ENCODE measurements at places on chromosomes 2 and 18.

GRCh38 chr2:206084439-206084869 is 1.5 kb downstream of the INO80D start:
- peak; percentile 35 for DNase-seq

GRCh38 chr18:37282386-37283037 is 283.1 kb downstream of the CELF4 start:
- no peak for DNase-seq

GRCh38 chr2:68739595-68740399 is 5.2 kb downstream of the ARHGAP25 start:
- DNase-seq = no peak

DNA sequence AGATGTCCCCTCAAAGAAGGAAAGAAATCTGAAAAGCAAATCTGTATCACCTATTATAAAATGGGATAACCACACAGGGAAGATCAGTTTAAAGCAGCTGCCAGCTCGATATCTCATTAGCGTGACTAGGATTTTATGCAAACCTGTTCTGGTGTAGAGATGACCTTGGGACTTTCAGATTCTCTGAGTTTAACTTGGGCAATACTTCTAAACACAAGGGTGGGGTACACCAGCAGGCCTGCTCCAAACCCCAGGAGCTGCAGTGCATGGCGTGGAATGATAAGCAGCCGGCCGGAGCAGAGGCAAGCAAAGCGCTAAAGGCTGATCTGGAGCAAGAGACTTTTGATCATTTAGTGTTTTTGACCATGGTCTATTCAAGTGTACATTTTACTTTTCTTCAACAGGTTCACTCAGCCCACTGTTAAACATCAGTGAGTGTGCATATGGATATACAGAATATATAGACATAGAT is 4.7 kb downstream of the SERTAD2 start:
- DNase-seq = no peak

GRCh38 chr2:220510668-220511067 is 883.2 kb downstream of the SLC4A3 start:
- no peak for DNase-seq

GRCh38 chr18:6249170-6249569 is 165.5 kb downstream of the L3MBTL4 start:
- DNase-seq = no peak

DNA sequence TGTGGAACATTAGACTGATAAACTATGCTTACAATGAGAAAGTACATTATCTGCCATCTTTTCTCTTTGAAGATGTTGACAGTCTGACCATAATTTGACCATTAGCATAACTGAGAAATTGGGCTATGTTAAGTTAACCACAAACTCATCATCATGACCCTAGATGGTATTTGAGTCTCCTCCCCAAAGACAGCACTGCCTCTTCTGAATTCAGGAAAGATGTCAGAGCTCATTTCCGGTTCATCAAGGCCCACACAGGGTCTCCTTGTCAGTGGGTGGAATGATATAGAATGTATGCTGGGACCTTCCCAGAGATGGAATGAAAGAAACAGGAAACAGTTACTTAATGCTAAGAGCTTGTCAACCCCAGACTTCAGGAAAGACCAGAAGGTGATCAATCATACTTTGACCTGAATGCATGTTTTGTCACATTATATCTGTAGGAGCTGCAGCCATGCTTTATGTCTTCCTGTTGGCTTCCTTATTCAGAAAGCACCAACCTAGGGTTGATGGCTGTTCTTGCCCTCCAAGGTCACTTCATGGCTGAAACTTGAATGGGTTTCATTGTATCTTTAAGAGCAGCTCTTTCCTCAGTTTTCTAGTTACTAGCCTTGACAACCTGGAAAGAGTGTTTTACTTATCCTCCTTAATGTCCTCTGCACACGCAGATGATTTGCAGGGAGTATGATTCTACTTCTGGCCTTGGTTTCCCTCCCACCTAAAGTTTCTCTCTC is 99.1 kb upstream of the NEUROD1 start:
- DNase-seq = no peak

DNA sequence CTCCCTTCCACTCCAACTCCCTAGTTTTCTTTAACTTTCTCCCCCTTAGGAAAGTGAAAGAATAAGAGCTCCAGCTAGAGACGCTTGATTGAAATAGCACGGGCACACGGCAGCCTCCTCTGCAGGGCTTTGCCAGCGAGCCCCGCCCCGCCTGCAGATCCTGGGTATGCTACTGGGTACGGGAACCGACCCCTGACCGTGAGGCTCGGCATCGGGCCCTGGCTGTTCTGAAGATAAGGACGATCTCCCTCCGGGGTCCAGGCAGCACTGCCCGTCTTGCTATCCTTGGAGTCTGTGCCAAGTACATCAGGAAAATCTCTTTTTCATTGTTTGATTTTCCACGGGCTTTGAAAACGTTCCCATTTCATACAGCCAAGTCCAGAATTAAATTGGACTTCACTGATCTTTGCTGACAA is 284.5 kb downstream of the MTX2 start:
- no peak for DNase-seq

- no peak for DNase-seq
Observed at GRCh38 chr18:56804395-56804794, 153.2 kb downstream of the WDR7 start.

GRCh38 chr2:72148003-72148836 is 558 bp upstream of the CYP26B1 start:
- no peak for DNase-seq

GRCh38 chr18:31100436-31101182 is 1.6 kb downstream of the DSC2 start:
- DNase-seq = no peak

- peak; percentile 9 for DNase-seq
Observed at GRCh38 chr2:164620873-164621763, at the start of gene GRB14. Gene GRB14, minus strand, starts transcription at chr2:164621482. Its CDS starts 173 bp downstream, at chr2:164621309.

DNA sequence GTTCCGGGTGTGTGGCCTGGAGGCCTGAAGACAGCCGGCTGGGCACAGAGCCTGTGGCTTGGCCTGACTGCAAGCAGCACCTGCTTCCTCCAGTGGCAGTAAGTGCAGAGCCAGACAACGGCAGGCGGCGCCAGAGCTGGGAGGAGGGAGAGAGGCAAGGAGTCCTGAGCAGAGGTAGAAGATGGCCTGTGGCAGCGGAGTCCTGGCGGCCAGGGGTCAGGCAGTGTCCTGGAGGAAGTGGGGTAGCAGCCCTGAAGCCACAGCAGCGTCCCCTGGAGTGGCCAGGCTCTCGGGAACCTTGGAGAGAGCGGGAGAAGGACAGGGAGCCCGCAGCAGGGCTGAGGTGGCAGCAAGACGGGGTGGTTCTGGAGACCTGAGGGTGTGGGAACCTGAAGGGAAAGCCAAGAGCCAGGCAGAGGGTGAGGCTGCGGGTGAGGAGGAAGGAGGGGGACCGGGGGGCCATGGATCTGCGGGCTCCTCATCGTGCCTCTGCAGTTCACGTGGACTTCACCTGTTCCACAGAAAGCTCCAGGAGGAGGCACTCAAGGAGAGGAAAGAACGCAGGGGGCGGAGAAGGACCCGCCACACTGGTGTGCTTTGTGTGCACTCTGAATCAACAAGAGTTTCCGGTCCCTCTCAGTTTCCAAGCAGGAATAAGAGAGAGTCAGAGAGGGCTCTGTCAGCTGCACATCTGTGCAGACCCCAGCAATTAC is 85.9 kb downstream of the USP40 start:
- DNase-seq = no peak

DNA sequence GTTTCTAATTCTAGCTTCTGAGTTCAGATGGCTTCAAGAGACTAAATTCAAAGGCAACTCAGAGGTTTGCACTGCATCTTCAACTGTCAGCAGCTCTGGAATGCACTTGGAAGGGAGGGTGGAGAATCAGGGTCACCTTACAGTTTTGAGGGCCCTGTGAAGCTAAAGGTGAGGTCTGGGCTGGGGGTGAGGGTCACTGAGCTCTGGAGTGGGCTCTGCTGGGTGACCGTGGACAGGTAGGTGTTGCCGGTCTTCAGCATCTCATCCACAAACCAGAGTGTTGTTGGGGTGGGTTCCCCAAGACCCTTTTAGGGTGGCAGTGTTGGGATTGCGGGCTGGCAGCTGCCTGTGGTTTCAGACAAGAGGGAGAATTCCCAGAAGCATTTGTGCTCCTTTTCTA is 70.1 kb upstream of the CXCR4 start:
- DNase-seq = no peak

DNA sequence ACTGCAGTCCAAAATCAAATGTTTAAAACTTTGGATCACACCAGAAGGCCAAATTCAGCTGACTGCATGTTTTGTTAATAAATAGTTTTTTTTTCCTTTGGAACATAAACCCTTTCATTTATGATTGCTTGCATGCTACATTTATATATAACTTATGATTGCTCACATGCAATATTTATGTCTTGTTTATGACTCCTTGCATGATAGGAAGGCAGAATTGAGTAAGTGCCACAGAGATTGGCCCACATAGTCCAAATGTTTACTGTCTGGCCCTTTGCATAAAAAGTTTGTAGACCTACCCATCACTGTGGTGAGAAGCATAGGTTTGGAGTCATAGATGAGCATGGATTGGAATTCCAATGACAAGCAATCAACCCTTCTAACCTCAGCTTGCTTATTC is 30.8 kb downstream of the WDFY1 start:
- DNase-seq = no peak

DNA sequence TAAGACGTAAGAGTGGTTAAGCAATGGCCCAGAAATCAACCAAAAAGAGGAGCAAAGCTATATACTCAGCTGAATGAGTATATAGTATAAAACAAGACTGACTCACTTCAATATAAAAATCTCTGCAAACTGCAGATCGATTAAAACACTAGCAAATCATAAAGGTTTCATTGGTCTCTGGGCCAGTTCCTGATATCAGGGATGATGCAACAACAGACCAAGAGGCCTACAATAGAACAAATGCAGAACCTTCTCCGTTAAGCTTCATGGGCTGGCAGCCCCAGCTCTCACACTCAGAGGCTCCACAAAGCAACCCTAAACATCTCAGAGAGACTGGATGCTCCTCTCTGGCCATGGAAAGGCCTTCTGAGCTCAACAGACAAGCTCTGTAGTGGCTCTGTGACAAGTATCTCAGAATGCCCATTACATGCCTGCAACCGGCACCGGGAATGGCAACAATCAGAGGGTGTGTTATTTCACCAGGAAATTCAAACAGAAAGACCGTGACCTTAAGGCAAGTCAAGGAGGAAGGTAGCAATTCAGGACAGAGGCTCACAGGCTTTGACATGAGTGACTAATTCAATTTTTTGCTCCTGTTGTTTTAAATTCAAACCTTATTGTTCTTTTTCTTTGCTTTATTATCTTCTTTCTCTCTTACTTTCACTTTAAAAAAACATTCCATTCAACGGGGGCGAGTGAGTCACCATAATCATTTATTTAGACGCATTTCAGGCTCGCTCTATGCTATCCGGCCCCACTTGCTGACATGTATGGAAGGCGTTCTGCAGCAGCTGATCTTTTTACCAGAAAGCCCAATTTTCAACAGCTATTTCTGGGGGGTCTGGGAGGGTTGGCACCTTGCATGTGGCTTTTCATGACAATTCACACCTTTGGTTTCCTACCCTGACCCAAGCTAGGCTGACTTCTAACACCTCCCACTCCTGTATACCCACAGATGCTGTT is 15.1 kb downstream of the CYRIA start:
- no peak for DNase-seq

DNA sequence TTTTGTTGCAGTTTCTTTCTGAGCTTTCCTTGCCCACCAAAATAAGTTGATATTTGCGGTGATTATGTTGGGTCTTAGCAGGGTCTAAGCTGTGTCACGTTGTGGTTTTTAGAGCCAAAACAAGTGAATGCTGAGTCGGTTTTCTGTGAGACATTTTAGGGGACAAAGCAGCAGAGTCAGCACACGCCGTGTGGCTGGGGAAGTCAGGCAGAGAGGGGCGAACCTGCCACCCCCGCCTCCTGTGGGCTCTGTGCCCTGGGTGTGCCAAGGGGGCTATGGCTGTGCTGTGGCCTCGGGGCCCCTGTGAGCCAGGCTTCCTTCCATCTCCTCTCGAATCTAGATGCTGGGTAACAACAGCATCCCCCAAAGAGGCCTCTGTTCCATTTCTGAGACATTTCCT is 30.8 kb upstream of the TMEM87B start:
- no peak for DNase-seq

DNA sequence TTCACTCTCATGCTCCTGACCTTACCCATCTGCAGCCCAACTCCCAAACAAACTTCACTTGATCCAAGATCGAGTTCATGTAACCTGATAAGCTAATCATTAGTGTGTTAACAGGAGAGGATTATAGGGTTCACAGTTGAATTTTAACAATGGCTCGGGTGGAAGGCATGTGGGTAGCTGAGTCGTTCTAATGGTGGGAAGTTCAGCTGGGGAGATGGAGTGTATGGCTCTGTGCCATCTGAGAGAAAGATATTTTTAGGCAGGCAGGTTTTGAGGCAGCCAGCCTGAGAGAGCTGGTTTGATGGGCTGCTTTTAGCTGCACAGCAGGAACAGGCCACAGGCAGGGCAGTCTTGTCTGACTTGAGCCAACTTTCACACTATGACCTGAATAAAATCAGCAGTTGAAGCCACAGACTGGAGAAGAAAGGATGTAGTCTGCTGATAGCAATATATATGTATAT is 17.7 kb upstream of the NFE2L2 start:
- DNase-seq = no peak

DNA sequence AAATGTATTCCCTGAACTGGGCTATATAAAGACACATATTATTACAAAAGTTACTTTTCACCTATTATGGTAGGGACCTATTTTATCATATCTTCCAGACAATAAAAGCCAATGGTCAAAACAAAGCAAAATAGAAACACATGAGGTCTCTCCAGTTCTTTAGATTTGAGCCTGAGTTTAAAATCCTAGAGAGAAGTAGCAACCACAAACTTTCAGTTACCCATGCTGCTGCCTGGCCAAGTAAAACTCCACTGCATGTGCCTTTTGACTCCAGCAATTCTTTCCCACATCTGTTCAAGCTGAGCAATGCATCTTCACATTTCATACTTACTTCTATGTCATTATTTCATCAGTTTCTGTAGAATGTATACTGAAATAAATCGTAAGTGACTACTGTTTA is 405.3 kb downstream of the STK39 start:
- no peak for DNase-seq

DNA sequence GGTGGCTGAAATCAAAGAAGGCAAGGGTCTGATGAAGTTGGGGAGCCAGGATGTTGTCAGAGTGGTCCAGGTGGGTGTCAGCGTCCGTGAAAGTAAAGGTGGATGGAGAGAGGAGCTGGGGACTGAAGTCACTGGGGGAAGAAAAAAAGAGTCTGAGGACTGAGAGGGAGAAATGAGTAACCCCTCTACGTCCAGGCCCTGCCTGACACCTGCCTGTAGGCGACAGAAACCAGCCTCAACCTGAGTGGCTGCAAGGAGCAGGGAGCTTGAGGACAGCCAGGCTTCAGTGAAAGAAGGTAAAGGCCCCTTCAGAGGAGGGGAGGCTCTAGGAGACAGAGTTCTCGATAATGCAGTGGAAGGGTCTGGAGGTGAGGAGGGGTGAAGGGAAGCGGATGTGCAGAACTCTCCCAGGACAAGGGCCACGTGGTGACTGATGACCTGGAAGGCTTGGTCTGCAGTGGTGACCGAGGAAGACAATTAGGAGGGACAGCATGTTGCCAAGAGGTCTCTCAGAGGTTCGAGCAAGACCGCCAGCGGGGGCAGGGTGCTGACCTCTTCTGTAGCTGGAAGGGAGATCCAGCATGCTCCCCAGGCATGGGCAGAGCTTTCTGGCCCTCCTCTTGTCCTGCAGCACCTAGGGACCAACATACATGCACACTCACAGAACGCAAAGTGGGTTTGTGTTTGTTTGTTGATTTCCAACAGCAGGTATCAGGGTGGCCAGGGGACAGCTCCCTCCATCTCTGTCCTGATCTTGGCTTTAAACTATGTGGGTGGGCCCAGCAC is 86.6 kb upstream of the TMEM247 start:
- DNase-seq = no peak
